Astrocyte (in vitro differentiated cells and primary cell): ENCODE measurements at places on chromosomes 5 and 9. TPM values are rescaled to one million over a fixed set of nuclear protein-coding genes. Genes with fewer than 3 reads are reported as not detected.

GRCh38 chr5:99029172-99029571 lies 100.4 kb upstream of the CHD1 start:
- no peaks in the 10 kb centered on the region for H3K27me3 ChIP-seq
- H3K27ac ChIP-seq = no peak overlapping the region
- no peaks in the 10 kb centered on the region for H3K36me3 ChIP-seq
- no peak for DNase-seq
- no peak overlapping the region for H3K4me3 ChIP-seq

DNA sequence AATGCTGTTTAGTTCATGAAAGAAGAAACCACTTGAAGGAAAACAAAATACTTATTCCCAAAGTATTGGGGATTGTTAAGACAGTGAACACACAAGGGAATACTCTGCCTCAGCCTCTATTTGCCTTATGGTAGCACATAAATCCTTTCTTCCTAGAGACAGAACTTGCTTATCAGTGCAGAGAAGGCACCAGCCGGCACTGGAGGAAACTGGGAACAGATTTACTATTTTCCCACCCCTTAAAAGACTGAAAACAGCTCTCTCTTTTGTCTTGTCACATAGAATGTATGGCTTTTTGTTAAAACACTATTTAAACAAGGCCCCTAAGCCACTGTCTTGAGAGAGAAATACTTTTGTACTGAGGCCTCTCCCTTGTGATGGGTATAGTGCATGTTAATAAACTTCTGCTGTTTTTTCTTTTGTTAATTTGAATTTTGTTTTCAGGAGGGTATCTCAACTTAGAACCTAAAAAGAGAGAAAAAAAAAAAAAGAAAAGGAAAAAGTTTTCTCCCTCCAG lies 40.7 kb upstream of the EDIL3 start:
- H3K4me1 ChIP-seq = no peaks in the 10 kb centered on the region
- H3K27ac ChIP-seq = no peak overlapping the region
- no peak overlapping the region for H3K4me3 ChIP-seq
- DNase-seq = no peak
- H3K36me3 ChIP-seq = no peaks in the 10 kb centered on the region

GRCh38 chr9:136571531-136571930 lies 25.7 kb upstream of the NOTCH1 start:
- peaks cover 38% of the 10 kb centered on the region for H3K4me1 ChIP-seq
- no peak overlapping the region for H3K4me3 ChIP-seq
- DNase-seq = no peak
- H3K27ac ChIP-seq = no peak overlapping the region
- no peaks in the 10 kb centered on the region for H3K27me3 ChIP-seq
- H3K36me3 ChIP-seq = no peaks in the 10 kb centered on the region

Gene SLC34A1
- not detected in 2 replicates for total RNA-seq

Gene WNK2
- total RNA-seq = 0.89 and 1.9 TPM in 2 replicates
